MCF 10A (cell line): ENCODE measurements at places on chromosomes 5 and 9. TPM values are rescaled to one million over a fixed set of nuclear protein-coding genes. Genes with fewer than 3 reads are reported as not detected.

The CNTNAP3 gene
- total RNA-seq = 9.9 and 11.2 TPM in 2 replicates

The C5orf58 gene
- not detected in 2 replicates for total RNA-seq

The NTNG2 gene
- 0.44 TPM in 1 of 2 replicates, not detected in the other for total RNA-seq

- DNase-seq = no peak
These were observed 189.2 kb downstream of the TSSK1B start for GRCh38 chr5:113245427-113246225.

- DNase-seq = no peak
These were observed 41.1 kb downstream of the ELAVL2 start for GRCh38 chr9:23784962-23785361.
